ENCODE measurements at places on chromosomes 2 and 18. TPM values are rescaled to one million over a fixed set of nuclear protein-coding genes. Genes with fewer than 3 reads are reported as not detected.

The TPO gene
- not detected for total RNA-seq

The KRTCAP3 gene
- 7.1 TPM for total RNA-seq

The WNT10A gene
- 0.10 TPM for total RNA-seq

The SULT1C4 gene
- not detected for total RNA-seq

The SOWAHC gene
- total RNA-seq, result 0.27 TPM

The CD302 gene
- total RNA-seq, result 0.42 TPM

The G6PC2 gene
- total RNA-seq, result not detected

The ARHGAP25 gene
- 97.8 TPM for total RNA-seq

The PLCL1 gene
- 1.8 TPM for total RNA-seq

The ST3GAL5 gene
- 36.8 TPM for total RNA-seq

Measured in activated CD4-positive, alpha-beta T cell treated with anti-CD3 and anti-CD28 coated beads, Interleukin-2, amount 10 ng/mL, durations not matched to agents 7 days and 5 days (primary cell).